Fibroblast of pulmonary artery (primary cell): ENCODE measurements at places on chromosomes 6 and 20.

GRCh38 chr6:74603322-74604076 lies 602.4 kb downstream of the COL12A1 start:
- no peak for DNase-seq

- DNase-seq: no peak
Measured at GRCh38 chr20:58715391-58715800, 22.8 kb downstream of the NPEPL1 start.

DNA sequence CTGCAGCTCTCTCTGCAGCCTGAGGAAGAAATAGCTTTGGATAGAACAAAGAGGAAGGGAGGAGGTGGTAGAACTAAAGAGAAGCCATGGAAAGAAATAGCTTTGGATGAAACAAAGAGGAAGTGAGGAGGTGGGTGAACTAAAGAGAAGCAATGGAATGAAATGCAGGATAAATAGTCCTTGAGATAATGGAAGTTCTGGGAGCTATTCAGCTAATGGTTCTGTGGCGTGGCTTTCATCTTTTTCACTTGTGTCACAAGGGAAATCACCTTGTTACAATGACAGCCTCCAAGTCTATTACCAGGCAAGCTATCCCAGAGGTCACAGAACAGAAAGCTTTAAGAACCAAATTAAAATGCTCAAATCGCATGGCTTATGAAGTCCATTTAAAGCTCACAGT lies 141.3 kb upstream of the ARG1 start:
- DNase-seq: no peak

DNA sequence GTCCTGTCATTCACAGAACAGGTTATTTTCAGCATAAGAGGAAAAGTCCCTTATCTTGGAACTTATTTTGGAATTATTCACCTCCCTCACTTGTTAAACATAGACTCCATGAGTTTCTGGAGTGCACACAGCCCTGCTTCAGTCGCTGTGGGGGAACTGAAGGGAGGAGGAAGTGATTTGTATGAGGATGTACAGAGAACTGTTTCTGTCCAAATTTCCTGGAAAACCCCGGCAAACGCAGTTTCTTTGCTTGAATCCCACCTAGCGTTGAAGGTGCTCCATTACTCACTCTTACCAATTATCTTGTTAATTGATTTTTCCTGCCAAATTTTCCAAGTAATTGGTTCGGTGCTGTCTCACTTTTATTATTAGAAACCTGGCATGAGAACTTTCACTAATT lies 78.0 kb upstream of the AGPAT4 start:
- DNase-seq: no peak

GRCh38 chr6:112202639-112203341 lies 51.6 kb downstream of the LAMA4 start:
- DNase-seq: peak; percentile 49

GRCh38 chr6:105678516-105678915 lies 275.6 kb upstream of the PREP start:
- DNase-seq: no peak

DNA sequence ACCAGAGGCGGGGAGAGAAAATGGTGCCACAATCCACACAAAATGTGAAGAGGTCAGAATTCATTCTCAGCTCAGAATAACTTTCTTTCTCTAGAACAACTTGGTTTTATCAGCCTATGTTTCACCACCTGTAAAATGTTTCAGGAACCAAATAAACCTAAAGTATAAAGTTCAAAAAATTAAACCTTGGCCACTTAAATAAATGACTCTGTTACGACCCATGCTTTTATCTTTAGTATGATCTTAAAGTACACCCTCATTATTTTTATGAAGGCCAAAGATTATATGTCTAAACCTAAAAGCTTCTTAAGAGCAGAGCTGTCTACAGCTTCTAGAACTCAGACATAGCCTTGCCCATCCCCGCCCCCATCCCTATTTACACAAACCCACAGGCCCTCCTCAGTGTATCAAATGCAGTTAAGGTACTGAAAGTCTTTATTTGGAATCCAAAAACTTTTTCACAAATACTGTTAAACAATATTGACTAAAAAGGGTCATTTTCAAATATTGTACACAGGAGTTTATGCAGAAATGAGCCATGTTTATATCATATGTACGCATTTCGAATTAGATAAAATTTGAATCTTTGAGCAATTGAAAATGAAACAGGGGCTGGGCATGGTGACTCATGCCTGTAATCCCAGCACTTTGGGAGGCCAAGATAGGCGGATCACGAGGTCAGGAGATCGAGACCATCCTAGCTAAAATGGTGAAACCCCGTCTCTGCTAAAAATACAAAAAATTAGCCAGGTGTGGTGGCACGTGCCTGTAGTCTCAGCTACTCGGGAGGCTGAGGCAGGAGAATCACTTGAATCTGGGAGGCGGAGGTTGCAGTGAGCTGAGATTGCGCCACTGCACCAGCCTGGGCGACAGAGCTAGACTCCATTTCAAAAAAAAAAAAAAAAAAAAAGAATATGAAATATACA lies 5.7 kb upstream of the NHSL1 start:
- DNase-seq: no peak

DNA sequence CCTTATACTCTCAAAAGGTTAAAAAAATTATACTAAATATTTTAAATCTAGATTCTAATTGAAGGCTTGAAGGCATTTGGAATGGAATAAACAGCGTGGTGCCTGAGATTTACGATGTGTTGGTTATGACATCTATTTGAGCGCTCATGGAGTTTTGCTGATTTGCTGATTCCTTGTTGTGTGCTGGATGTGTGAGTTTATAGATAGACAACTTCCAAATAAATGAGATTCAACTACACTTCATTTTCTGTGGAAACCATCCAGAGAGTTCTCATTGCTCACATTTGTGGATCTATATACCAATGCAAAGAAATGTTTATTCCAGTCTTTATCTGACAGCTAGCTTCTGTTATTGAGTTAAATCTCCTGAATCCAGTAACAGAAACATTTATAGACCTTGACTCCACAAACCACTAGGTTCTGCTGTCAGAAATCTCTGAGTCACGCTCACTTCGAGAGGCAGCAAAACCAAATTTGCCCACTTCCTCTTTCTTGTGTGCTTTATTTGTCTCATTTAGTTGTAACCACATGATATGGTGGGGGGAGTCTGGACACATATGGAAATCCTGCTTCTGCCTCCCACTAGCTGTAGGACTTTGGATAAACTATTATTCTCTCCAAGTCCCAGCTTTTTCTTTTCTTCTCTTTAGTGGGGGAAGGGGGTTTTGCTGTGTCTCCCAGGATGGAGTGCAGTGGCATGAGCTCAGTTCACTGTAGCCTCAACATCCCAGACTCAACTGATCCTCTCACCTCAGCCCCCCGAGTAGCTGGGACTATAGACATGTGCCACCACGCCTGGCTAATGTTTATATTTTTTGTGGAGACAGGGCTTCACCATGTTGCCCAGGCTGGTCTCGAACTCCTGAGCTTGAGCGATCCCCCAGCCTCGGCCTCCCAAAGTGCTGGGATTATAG lies 54.5 kb downstream of the IPCEF1 start:
- DNase-seq: peak; percentile 58

- no peak for DNase-seq
Measured at GRCh38 chr20:38590676-38591473, 9.9 kb downstream of the ADIG start.

DNA sequence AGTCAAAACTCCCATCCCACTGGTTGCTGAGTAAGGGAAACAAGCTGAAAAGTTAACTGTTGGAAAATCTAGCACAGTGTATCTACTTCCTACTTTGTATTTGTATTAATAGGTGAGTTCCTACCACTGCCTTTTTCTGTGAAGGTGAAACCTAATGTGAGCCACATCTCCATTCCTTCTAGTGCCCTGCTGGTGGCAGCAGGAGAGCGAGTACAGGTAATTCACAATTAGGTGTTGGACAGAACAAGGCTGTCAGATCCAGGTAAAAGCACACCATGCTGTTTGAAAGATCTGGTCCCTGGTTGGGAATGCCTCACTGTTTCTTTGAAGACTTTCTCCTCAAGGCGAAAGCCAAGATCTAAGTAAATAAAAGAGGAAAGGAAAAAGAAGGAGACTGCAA lies 528.4 kb downstream of the PKHD1 start:
- DNase-seq: no peak
